Stromal cell of bone marrow (primary cell): ENCODE measurements at places on chromosomes 3 and 15.

GRCh38 chr3:150300388-150300787 lies 107.7 kb upstream of the TSC22D2 start:
- DNase-seq = no peak

DNA sequence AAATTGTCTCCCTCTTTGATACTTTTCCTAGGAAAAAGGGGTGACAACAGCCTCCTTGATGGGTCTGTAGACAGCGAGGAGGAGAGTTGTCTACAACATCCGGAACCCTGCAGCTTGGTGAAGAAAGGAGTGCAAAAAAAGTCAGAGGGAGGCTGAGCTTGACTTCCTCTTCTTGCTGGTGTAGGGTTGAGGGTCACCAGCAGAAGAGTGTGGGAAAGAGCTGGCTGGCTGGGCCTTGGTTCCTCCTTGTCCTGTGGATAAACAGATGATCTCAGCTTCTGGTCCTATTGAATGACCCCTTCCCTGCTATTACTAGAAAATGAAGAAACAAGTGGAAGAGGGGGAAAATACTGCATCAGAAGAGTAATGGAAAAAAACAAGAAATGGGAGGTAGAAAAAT lies 20.4 kb downstream of the SLC7A14 start:
- no peak for DNase-seq

GRCh38 chr3:136412307-136412706 lies 162.2 kb downstream of the PCCB start:
- no peak for DNase-seq

DNA sequence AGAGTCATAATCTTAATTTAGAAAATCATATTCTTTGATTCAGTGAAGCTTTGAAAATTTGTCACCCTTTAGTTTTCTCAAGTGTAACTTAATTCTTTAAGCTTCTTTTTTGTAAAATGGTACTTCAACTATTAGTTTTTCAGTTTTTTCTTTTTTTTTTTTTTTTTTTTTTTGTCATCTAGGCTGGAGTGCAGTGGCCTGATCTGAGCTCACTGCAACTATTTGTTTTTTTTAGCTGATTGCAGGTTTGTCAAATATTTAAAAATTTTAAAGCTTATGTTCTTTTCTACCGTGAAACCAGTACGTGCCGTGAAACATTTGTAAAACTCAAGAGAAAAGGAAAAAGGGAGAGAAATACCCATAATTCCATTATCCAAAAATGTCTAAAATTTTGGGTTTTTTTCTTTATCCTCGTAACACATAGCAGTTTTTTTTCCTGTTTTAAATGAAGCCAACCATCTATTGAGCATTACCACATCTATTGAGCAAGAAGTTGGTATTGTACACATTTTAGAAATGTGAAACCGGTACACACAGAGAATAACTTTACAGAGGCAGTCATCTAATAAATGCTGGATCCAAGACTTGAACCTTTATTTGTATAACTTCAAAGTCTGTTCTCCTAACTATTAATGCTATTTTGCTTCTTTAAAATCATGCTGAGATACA lies 25.7 kb downstream of the ECT2 start:
- DNase-seq = no peak

GRCh38 chr3:73245459-73245858 lies 184.0 kb downstream of the EBLN2 start:
- DNase-seq = no peak

- no peak for DNase-seq
These were observed 43.6 kb downstream of the SENP2 start for GRCh38 chr3:185629554-185630181.

DNA sequence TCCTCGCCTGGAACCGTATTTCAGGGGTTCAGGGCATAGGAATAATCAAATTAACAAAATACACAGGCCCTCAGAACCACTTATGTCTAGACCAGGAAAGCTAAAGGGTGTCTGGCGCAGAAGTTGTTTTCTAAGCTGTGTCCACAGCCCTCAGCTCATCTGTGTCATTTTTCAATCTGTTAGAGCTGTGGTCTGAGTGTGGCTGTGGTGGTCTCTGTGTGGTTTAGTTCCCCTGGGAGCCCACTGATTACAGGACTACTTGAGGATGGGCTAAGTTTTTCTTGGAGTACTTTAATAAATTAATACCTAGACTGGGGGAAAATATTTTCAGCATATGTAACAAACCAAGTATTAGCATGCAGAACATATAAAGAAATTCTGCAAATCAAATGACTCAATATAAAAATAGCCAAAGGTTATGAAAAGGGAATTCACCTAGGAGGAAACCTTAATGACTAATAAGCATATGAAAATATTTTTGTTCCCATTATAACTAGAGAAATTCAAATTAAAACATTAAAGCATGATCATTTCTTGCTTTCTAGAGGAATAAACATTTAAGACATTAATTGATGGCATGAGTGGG lies 186.3 kb downstream of the SATB1 start:
- DNase-seq = no peak

DNA sequence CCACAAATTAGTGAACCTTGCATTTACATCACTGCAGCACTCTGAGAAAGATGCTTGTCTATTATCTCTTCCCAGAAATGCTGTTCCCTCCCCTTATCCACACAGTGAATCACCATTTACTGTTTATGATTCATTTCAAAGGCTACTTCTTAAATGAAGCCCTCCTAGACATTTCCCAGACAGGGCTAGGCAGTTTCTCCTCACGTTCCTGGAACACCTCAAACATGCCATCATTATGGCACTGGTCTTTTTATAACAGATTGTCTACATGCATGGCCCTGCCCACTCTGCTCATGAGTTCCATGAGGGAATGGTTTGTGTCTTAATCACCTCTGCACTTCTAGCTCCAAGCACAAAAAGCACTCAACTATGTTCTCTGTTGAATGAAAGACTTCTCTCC lies 32.2 kb upstream of the TM2D3 start:
- peak; percentile 48 for DNase-seq

DNA sequence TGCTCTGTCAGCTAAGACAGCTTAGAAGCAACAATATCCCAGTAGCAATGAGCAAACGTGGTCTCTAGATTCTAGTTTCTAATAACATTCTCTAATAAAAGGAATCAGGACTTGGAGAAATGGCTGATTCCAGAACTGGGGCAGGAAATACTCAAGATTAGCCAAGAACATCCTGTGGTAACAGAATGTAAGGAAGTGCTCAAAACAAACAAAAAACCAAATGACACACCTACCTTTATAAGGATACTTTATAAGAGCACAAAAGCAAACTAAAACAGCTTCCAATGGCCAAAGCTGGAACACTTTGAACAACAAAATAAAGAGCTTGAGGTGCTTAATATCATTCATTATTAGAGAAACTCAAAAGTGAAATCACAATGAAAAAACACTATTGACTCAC lies 33.1 kb upstream of the EIF5A2 start:
- DNase-seq = no peak

DNA sequence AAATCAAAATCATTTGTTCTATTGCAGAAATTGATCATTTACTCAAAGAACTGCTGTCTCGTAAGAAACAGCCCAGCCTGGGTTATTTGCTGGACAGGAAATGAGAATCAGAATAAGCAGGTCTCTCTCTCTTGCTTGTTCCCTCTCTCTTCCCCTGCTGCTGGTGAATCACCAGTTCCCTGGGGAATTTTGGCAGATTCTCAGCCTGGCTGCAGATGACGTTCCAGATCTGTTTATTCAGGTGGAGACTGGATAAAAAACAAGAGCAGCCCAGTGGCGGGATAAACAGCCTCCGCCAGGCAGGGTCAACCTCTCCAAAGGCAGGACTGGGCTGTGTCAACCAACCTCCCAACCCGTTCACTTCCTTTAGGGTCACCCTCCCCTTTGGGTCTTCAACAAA lies 72.1 kb downstream of the LRIG1 start:
- peak; percentile 95 for DNase-seq

DNA sequence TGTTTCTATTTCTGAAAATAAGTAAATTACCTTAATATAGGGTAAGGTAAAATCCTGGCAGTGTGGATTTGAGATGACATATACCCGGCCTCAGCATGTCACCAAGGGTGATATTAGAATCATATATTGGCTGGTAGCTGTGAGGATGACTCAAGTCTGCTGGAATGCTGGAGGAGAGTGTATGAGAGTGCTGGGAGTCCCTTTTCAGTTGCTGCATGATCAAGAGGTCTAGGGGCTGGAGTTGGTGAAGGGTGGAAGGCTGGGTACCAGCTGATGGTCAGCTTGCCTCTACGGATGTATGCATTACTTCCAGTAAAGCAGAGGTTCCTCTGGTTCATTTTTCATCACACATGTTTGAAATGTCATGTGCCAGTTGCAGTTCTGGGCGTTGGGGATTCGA lies 40.6 kb downstream of the SLC25A26 start:
- no peak for DNase-seq

GRCh38 chr3:183811638-183812037 lies 13.7 kb downstream of the MAP6D1 start:
- DNase-seq = no peak

DNA sequence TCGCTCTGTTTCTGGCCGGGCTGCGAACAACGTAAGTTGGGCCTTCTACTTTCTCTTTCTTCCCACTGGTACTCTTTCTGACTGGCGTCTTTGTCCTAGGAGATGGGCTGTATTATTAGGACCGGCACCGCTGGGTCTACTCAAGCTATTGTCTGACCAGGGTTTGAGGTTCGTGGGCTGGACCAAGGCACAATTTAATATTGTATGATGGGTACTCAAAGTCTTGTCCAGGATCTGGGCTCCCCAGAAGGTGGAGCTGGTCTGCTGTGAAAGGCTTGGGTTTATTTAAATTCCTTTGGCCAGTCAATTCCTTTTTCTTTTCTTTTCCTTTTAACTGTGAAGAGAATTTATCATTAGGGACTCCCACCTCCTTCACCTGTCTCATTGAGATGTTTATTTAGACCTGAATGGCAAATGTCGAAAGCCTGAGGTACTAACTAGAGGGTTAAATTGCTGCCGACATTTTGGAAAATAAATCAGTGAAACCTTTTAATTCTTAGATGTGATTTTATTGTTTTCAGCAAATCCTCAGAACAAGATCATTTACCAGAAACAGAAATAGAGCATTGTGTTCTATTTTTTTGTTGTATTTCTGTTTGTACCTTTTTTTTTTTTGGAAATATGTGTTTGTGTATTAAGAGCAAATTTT lies 410 bp downstream of the LRRC49 start:
- peak; percentile 65 for DNase-seq

GRCh38 chr15:64251121-64251520 lies 88.3 kb upstream of the PPIB start:
- no peak for DNase-seq

- no peak for DNase-seq
These were observed 309.1 kb upstream of the ICE2 start for GRCh38 chr15:60787837-60788691.

GRCh38 chr15:40985541-40986330 lies 32.5 kb downstream of the CHAC1 start:
- peak; percentile 78 for DNase-seq

- no peak for DNase-seq
These were observed 89.0 kb upstream of the LPP start for GRCh38 chr3:188064831-188065493.

DNA sequence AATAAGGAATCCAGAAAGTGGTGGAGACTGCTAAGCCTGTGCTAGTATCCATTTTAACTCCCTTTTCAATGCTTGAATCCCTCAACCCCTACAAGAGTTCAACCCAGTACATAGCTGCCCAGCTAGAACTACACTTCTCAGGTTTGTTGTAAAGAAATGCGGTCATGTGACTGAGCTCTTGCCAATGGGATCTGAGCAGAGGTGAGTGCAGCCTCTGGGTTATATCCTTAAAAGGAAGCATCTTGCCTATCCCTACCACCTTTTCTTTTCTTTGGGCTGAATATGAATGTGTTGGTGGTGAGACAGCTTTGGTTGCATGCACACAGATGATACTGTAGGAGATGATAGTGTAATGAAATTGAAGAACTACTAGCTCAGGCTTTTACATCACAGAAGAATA lies 139.7 kb downstream of the CADPS start:
- no peak for DNase-seq

GRCh38 chr3:132624790-132625189 lies 27.7 kb downstream of the ACKR4 start:
- no peak for DNase-seq

DNA sequence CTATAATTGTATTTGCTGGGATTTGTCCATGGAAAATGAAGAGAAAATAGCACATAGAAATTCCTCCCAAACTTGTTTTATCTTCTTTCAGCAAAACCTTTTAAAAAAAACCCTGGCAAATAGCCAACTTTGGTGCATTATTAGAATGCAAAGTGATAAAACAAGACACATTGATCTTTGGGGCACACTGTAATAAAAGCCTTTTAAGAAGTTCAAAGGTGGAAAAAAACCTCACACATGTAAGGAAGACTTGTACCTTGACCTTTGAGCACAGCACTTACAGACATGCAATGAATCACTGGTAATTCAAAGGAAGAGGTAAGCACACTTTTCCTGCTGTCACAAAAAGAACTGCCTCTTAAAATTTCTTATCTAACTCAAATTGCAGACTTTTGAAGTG lies 8.0 kb upstream of the MORC1 start:
- no peak for DNase-seq

DNA sequence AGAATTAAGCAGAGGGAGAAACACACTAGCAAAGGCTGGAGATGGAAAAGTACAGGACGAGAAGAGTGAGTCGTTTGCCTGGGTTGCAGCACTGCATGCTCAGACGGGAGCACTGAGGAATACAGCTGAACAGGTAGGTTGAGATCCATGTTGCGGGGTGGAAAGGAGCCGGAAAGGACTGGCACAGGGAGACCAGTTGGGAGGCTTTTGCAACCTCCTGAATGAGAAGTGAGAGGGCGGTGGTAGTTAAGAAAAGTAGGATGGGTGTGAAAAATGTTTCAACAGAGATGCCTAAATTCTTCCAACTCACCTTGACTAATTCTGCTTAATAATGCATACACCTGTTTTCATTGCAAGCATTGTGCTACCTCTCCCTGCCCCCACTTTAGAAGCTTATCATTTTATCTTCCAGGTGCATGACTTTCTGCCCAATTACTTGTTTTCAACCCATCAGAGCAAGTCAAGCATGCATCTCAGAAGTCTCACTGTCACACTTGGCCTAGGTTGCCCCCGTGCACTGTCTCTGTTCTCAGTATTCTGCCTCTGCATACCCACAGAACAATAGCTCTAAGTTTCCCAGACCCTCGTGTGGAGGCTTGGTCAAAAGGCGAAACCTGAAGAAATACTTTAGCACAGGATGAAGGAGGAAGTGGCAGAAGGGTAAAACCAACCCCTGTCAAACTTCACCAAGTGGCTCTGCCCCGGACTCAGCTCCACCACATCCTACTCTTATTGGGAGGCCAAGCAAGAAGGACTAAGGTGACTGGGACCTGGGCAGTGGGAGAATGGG lies 199.3 kb upstream of the BCL6 start:
- no peak for DNase-seq

DNA sequence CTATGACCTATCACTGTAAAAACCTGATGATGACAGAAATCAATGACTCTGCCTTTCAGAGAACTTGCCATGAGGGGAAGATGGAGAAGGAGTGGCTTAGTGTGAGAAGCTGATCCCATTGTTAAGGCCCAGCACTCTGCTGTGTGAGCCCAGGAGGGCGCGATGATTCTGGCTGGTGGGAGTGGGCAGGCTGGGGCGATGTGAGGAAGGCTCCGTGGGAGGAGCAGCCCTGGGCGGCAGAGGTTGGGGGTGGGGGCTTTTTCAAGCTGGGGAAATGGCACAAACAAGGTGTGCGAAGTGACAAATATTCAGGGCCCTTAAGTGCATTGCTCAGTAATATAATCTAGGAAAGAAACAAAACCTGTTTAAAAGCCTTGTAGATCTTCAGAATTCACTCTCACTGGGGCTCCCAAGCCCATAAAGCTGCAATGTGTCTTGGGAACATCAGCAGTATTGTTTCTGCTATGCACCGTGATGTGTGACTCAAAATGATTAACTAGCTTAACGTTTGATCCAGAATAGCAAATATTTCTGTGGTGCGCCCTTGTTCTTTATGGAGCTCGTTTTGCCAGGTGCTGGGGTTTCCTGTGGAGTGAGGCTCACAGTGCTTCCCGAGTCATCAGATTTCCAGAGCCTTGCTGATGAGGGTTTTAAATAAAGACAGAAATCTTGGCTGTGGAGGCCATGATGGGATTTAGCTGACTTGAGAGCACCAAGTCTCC lies 141.0 kb downstream of the CHDH start:
- DNase-seq = no peak
